ENCODE measurements at places on chromosomes 1 and 21. TPM values are rescaled to one million over a fixed set of nuclear protein-coding genes. Genes with fewer than 3 reads are reported as not detected.

- H3K27ac ChIP-seq: no peak overlapping the region
- no peaks in the 10 kb centered on the region for H3K4me1 ChIP-seq
- no peak overlapping the region for H3K4me3 ChIP-seq
- no peaks in the 10 kb centered on the region for H3K36me3 ChIP-seq
- no peak for DNase-seq
- H3K27me3 ChIP-seq: no peaks in the 10 kb centered on the region
Measured at GRCh38 chr21:44982558-44983250, 42.9 kb downstream of the SLX9 start.

Gene KCNJ10
- polyA plus RNA-seq: not detected

GRCh38 chr1:230899841-230900251 is 31.5 kb upstream of the C1orf198 start:
- no peak for DNase-seq
- no peak overlapping the region for H3K4me3 ChIP-seq
- H3K27ac ChIP-seq: no peak overlapping the region
- H3K36me3 ChIP-seq: peaks cover 7% of the 10 kb centered on the region

Gene CLDN17
- not detected for polyA plus RNA-seq

DNA sequence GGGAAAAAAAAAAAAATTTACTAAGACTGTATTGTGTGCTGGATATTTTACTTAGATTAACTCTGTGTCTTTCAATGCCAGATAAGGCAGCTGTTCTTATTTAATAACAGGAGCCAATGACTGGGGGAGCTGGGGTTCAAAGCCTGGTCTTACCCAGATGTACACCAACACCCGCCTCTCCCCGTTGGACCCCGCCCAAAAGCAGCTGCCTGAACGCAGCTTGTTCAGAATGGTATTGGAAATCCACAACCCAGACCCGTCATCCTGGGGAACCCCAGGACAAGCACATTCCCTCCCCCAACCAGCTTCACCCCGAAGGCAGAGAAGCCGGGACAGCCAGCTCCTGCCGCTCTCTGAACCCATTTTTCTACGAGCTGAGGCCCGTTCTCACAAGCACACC is 113.6 kb upstream of the TMPRSS2 start:
- H3K27me3 ChIP-seq: peaks cover 51% of the 10 kb centered on the region
- no peak overlapping the region for H3K27ac ChIP-seq
- no peak overlapping the region for H3K4me3 ChIP-seq
- H3K4me1 ChIP-seq: no peaks in the 10 kb centered on the region
- no peaks in the 10 kb centered on the region for H3K36me3 ChIP-seq

Gene TLCD4
- polyA plus RNA-seq: 0.08 TPM

Gene TRIM67
- not detected for polyA plus RNA-seq

- H3K36me3 ChIP-seq: no peaks in the 10 kb centered on the region
- H3K4me1 ChIP-seq: peaks cover 45% of the 10 kb centered on the region
- DNase-seq: no peak
- H3K27ac ChIP-seq: no peak overlapping the region
Measured at GRCh38 chr1:244241438-244241837, 190.4 kb downstream of the ZBTB18 start.

DNA sequence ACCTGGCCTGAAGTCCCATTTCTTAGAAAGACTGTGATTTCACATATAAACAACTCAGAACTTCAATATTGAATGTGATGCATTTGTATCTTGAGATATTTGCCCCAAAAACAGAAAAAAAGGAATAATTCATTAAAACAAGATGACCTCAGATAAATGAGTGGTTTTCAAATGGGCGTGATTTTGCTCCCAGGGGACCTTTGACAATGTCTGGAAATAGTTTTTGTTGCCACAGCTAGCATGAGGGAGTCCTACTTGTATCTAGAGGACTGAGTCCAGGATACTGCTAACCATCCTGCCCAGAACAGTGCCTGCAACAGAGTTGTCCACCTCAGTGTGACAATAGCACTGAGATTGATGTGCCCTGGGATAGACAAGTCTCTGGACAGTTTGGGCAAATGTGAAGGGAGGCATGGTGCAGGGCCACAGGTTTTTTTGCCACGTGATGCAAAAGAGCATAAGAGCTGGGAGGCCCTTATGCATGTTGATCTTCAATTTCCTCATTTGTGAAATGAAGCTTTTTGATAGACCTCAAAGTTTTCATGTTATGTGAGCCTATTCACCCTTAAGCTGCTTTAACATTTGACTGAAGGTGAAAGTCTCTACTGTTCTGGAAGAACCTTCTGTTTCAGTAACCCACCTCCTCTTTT is 46.2 kb downstream of the MAP3K7CL start:
- peaks cover 14% of the 10 kb centered on the region for H3K4me1 ChIP-seq
- no peaks in the 10 kb centered on the region for H3K27me3 ChIP-seq
- DNase-seq: no peak
- H3K27ac ChIP-seq: no peak overlapping the region
- H3K36me3 ChIP-seq: no peaks in the 10 kb centered on the region

Gene TSPAN1
- polyA plus RNA-seq: not detected

GRCh38 chr1:171292799-171293198 is 21.2 kb upstream of the FMO4 start:
- no peak overlapping the region for H3K27ac ChIP-seq
- H3K36me3 ChIP-seq: no peaks in the 10 kb centered on the region
- H3K27me3 ChIP-seq: peaks cover 15% of the 10 kb centered on the region

Gene RBM11
- polyA plus RNA-seq: 1.8 TPM

DNA sequence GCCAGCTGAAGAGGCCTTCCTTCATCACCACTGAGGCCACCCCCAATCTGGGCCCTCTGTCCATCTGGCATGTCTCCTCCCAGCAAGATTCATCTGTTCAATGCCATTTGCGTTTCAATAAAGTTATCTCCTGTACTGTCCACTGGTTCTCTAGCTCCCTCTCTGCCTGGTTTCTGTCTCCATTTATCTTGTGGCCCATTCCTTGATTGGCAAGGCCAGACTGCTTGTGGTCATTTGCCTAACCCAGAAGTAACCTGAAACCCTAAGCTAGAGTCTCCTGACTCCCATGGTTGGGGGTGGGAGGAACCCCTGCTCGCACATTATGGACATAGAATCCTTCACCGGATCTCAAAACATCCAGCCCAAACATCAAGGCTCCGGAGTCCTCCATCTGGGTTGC is 2.1 kb upstream of the IPO9 start:
- H3K4me3 ChIP-seq: no peak overlapping the region
- no peaks in the 10 kb centered on the region for H3K27me3 ChIP-seq
- no peaks in the 10 kb centered on the region for H3K36me3 ChIP-seq

- H3K4me1 ChIP-seq: no peaks in the 10 kb centered on the region
- H3K27me3 ChIP-seq: no peaks in the 10 kb centered on the region
- no peak overlapping the region for H3K4me3 ChIP-seq
- no peaks in the 10 kb centered on the region for H3K36me3 ChIP-seq
Measured at GRCh38 chr1:99122039-99122438, 117.4 kb upstream of the PLPPR5 start.

Gene TCHH
- not detected for polyA plus RNA-seq

Gene ASPM
- polyA plus RNA-seq: not detected
